Stimulated activated CD8-positive, alpha-beta memory T cell treated with anti-CD3 and anti-CD28 coated beads, Interleukin-4, amount 100 ng/mL, for 1 hour (primary cell): ENCODE measurements at places on chromosomes 7 and 10.

- no peak for DNase-seq
Observed at GRCh38 chr7:108178398-108178797, 48.2 kb upstream of the LAMB4 start.

GRCh38 chr7:78176171-78176570 is 377.6 kb downstream of the PHTF2 start:
- DNase-seq: no peak

GRCh38 chr7:13016036-13016581 is 328.7 kb downstream of the ARL4A start:
- DNase-seq: no peak

GRCh38 chr7:105838627-105839231 is 37.7 kb downstream of the ATXN7L1 start:
- DNase-seq: no peak

DNA sequence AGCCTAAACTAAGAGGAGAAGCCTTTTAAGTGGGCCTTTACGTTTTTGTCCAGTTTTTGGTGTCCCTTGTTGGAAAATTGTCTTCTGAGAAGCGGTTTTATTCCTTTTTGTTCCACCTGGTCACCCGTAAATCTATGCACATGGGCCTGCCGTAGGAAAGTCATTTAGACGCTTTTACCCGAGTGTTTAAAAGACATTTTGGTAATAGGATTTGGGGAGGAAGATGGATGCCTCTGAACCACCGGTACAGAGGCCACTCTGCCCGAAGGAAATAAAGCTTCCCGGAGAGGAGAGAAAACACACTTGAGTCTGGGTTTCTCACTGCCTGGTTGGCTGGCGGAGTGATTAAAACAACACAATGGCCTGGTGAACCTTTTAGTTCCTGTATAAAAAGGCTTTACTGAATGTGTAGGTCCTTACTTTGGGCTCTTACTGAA is 760 bp downstream of the THNSL1 start:
- no peak for DNase-seq

GRCh38 chr10:96690755-96691730 is 29.3 kb downstream of the PIK3AP1 start:
- no peak for DNase-seq

DNA sequence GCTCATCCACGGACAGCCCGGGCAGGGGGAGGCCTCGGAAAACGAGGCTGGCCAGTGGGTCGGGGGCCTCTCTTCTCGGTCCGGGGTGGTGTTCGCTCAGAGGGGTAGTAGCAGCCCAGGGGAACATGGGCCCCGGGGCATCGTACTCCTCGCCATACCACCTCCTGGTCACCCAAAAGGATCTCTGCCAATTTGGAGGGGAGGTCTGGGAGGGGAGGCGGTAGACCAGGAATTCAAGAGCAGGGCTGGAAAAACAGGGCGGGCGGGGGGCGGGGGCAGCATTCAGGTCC is 67.4 kb downstream of the SLC29A4 start:
- DNase-seq: no peak

- no peak for DNase-seq
Observed at GRCh38 chr7:81075150-81075549, 156.3 kb upstream of the SEMA3C start.

DNA sequence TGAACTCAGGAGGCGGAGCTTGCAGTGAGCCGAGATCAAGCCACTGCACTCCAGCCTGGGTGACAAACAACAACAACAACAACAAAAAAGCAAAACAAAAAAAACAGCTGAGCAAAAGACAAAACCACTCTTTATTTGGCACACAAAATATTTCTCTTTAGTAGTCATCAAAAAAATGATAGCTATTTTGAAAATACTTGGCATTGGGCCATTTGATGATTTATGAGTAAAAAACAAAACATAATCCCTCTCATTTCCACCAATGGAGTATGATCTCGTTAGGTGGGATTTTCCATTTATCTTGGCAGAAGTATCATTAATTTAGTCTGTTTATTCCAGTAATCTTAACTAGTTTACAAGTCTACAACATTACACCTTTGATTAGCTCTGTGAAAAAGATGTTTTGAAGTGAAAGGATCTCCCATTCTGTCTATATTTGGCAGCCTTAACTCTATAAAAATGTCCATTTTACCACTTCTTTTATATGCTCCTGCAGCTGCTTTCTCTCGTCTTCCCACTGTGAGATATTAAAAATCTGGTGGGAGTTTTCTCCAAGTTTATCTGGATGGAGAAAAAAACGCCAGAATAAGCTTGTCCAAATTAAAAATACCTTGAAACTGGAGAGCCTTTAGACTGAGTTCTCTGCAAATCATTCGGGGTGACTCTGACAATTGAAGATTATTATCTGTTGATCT is 58.8 kb upstream of the AGMO start:
- DNase-seq: no peak
